ENCODE measurements at places on chromosomes 13 and 19. TPM values are rescaled to one million over a fixed set of nuclear protein-coding genes. Genes with fewer than 3 reads are reported as not detected.

The STAP2 gene
- 32.3 TPM for total RNA-seq

The TMEM59L gene
- 5.9 TPM for total RNA-seq

The MYH14 gene
- 81.4 TPM for total RNA-seq

- no peaks in the 10 kb centered on the region for H3K4me1 ChIP-seq
- no peak overlapping the region for H3K27ac ChIP-seq
- no peak overlapping the region for H3K4me3 ChIP-seq
- H3K36me3 ChIP-seq, result peaks cover 4% of the 10 kb centered on the region
These were observed 7.8 kb upstream of the TDRD12 start for GRCh38 chr19:32711747-32712146.

DNA sequence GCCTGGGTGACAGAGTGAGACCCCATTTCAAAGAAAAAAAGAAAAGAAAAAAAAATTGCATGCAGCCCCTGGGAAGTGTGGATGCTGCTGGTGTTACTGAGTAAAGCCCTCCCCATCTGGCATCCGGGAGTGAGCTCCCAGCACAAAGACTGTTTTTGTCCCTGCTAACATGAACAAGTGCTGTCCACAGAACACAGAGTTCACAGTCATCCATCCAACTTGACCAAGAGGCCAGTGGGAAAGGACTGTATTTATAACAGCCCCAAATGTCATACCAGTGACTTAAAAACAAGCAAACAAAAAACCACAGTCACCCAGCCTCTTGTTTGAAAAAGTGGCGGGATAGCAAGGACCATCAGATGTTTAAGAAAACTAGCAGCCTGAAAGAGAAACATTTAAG lies 10.8 kb downstream of the FBXO17 start:
- no peak overlapping the region for H3K4me3 ChIP-seq
- H3K27me3 ChIP-seq, result no peaks in the 10 kb centered on the region
- no peak for DNase-seq
- H3K4me1 ChIP-seq, result peaks cover 4% of the 10 kb centered on the region

DNA sequence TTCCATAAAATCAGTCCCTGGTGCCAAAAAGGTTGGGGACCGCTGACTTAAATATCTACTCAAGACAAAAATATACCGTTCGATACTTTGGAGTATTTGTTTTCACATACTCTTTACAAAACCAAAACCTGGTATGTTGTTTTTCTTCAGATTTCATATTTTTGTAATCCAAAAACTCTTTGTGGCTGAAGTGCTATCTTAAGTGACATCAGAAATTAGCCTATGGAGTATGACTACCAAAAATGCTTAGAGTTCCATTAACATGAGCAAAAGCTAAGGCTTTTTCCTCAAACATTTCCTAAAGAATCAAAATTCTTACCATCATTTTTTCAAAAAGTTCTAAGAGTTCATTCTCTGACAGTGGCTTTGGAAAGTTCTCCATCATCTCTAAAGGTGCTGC lies 52.0 kb downstream of the DIAPH3 start:
- no peak for DNase-seq
- H3K4me1 ChIP-seq, result no peaks in the 10 kb centered on the region
- no peak overlapping the region for H3K27ac ChIP-seq
- no peaks in the 10 kb centered on the region for H3K27me3 ChIP-seq
- no peaks in the 10 kb centered on the region for H3K36me3 ChIP-seq
